SHP77 treated with DMSO at 0.1 percent for 48 hours (cell line): ENCODE measurements at places on chromosomes 13 and 19.
A peak's percentile ranks its signal among the peaks of the same experiment; 100 is the strongest.

DNA sequence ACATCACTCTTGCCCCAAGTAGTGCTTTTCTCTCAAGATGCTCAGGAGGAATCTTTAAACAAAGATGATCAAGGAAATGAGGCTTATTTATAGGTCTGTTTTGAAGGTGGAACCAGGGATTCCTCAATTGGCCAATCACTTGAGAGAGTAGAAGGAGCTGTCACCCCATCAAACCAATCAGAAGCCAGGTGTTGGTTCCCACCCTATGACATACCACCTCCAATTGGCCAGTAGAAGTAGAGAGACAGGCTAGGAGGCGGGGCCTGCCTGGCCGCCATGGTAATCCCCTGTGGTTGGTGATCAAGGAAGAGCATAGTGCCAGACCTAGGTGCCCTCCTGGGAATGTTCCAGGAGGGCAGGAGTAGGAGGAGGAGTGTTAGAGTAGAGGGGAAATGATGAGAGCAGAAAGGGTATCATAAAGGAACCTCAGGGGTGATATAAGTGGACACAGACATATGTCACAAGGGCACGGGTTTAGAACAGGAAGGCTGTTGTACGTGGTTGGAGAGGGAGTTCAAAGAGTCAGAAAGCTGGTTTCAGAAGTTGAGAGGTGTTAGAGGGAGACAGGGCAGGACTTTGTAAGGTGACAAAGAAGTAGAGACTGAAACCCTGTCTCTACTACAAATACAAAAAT, 10.5 kb downstream of the PMIS2 start:
- DNase-seq, result no peak

DNA sequence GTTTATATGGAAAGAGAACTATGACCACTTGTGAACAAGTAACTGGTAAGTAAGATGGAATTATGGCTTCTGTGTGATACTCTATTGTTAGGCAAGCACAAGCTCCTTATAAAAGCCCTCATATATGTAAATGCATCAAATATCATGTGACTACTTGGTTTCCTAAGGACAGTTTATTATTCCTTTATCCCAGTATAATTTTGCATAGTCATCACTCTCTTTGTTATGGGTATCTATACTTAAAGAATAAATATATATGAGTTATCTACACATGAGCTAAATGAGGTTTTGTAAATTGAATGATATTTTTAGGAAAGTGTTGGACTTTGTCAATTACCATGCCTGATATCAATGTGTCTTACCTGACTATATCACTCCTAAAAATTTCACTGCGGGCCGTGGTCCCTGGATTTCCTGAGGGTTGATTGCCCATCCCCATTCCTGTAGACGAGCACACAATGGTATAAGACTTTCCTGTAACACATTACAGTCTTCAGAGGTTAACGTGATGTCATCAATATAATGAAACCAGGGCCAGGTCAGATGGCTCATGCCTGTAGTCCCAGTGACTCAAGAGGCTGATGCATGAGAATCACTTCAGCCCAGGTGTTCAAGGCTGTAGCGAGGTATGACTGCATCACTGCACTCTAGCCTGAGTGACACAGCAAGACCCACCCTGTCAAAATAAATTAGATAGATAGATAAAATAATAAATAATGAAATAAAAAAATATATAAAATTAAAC, 20.7 kb downstream of the ZNF844 start:
- DNase-seq, result no peak

DNA sequence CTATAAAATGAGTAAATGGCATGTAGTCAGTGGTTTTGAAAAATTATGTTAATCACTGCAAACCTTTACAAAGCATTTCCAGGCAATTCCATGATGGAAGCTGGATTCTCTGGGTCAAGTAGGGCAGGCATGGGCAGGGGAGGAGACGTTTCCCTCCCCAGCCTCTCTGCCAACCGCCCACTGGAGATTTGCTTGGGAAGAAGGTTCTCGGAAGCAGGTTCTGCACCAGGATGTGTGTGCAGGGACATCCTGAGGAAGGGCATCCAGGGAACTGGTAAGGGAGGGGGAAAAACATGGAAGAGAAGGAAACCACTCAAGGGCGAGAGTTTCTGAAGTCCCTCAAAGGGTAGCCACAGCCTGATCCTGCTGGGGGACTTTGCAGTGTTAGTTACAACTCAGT, 469.1 kb downstream of the TSHZ3 start:
- DNase-seq, result no peak

DNA sequence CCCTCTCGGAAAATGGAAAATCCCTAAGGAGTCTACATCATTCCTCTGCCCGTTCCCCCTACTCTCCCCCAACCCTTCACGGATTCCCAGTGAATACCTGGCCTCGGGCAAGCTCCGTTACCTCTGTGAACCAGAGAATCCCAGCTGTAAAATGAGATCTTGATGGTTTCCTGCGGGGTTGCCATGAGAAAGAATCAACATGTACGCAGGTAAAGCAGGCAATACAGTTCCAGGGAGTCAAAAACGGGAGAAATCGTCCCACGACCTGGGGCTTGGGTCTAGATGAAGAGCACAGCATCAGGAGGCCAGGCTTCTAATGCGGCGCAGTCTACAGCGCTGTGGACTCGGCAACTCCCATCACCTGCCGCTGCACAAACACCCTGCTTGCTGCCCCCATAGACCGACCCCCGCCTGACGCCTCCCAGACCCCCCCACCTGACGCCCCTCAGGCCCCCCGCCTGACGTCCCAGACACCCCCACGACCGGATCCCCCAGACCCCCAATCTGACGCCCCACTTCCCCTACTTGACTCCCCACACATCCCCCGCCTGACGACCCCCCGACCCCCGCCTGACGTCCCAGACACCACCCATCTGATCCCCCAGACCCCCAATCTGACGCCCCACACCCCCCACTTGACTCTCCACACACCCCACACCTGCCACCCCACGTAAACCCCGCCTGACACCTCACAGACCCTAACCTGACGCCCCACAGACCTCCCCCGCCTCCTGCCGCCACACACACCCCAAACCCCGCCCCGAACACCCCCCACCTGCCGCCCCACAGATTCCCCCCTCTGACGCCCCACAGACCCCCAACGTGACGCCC, 680 bp downstream of the LIG4 start:
- peak; percentile 30 for DNase-seq

DNA sequence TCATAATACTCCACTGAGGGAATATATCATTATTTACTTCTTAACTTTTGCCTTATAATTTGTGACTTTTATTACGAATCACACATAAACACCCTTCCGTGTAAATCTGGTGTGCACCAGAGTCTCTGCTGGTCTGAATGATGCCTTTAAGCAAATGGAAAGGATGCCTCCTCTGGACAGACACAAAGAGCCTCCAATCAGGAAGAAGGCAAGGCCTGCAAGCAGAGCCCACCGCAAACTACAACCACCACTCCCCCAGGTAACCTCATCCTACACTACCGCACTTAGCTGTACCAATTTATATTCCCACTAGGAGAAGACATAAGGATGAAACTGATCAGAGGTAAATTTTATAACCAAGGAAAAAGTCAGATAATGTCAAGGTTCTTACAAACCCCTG, 137.6 kb downstream of the KLF12 start:
- DNase-seq, result no peak

DNA sequence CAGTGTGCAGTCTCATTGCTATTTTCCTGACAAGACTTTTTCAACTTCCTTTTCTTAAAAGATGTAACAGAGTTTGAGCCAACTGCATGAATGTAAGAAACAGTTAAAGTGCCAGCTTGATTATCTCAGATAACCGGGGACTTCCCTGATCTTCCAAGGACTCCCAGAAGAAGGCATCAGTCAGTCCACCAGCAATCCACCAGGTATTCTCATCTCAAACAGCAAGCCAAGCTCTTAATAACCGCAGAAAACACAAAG, 350.1 kb downstream of the LIG4 start:
- peak; percentile 81 for DNase-seq

GRCh38 chr13:112703449-112704284, 13.8 kb downstream of the ATP11A start:
- no peak for DNase-seq
